Stimulated activated CD8-positive, alpha-beta memory T cell treated with anti-CD3 and anti-CD28 coated beads, Interleukin-7, amount 100 ng/mL, for 1 hour (primary cell): ENCODE measurements at places on chromosomes 4 and X.

DNA sequence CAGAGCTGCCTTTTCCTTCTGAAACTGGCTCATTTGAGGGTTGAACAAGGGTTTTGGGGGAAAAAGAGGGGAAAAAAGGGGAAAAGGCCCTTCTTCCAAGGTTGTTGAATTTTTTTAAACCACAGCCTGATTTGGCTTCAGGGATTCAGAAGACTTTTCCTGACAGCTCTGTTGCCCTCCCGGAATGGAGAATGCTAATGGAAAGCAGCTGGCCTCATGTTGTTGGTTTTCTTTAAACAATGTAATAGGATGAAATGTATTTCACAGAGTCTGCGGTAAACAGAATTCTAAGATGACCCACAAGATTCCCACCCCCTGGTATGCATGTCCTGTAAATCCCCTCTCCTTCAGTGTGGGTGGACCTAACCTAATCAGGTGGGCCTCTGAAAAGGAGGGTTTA, 3.3 kb upstream of the KIAA1210 start:
- DNase-seq = no peak

DNA sequence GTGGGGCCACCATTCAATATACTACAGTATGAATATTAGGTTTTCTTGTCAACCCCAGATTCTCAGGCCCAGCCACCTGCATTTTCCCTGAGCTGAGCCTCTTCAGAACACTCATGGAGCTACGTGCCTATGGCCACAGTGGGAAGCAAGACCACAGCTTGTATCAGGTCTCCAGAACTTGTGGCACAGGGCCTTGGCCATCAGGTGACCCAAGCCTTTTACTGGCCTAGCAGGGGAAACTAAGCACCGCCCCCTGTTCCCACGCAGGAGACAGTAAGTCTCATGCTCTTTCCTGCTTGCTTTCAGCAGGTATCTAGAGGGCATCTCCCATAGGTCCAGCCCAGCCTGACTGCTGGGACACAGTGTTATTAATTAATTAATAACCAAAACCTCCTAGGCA, 138.4 kb upstream of the MAMLD1 start:
- no peak for DNase-seq

DNA sequence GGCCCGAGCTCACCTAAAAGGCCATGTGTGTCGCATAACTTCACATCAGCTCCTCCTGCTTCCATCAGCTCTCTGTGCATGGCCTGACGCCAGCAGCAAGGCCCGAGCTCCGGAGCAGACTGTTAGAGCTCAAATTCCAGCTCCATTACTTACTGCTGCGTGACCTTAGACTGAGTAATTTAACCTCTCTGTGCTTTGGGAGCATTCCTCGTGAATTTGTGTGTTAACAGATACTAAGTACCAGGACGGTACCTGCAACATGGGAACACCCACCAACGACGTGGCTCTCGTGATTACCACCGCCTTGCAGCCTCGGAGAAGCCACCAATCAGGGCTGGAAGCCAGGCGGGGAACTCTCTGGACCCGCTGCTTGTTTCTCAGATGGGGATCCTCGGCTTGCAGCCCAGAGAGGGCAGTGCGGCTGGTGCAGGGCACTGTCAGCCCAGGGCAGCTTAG, 12.9 kb downstream of the LETM1 start:
- DNase-seq = no peak

GRCh38 chrX:154136627-154137161, 7.3 kb upstream of the OPN1LW start:
- DNase-seq = peak; percentile 39

DNA sequence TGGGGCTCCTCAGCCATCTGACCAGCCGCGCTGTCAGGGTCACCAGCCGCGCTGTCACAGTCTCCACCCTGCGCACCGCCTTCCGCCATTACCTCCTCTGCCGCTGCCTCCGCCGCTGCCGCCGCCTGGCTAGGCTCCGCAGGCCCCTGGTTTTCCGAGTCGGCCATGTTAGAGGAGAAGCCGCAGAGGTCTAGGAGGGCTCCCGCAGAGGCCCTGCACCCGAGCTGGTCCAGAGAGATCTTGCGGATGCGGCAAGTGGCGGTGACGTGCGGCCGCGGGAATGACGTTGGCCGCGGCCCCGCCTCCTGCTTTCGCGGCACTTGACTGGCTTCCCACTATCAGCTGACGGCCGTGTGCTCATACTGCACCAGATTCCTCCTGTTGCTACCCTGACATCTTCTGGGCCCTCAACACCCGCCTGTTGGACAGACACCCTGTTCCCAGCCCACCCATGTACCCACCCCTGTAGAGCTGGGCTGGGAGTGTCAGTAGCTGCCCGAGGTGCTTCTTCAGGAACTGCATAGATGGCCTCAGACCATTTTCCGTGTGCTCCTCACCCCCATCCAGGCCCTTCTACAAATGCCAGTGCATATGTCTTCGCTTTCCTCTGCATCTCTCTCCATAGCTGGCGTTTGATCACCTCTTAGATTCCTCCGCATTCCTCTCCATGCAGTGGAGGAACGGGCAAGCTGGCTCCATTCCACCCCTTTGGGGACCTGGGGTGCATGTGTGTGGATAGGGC, at the start of gene NAP1L5:
Gene NAP1L5, minus strand, starts transcription at position 242 of the 742 bp plus-strand sequence. Its CDS starts 75 bp downstream, at position 167.
- peak; percentile 16 for DNase-seq

GRCh38 chr4:159353422-159354116, 250.7 kb downstream of the RAPGEF2 start:
- DNase-seq = no peak

DNA sequence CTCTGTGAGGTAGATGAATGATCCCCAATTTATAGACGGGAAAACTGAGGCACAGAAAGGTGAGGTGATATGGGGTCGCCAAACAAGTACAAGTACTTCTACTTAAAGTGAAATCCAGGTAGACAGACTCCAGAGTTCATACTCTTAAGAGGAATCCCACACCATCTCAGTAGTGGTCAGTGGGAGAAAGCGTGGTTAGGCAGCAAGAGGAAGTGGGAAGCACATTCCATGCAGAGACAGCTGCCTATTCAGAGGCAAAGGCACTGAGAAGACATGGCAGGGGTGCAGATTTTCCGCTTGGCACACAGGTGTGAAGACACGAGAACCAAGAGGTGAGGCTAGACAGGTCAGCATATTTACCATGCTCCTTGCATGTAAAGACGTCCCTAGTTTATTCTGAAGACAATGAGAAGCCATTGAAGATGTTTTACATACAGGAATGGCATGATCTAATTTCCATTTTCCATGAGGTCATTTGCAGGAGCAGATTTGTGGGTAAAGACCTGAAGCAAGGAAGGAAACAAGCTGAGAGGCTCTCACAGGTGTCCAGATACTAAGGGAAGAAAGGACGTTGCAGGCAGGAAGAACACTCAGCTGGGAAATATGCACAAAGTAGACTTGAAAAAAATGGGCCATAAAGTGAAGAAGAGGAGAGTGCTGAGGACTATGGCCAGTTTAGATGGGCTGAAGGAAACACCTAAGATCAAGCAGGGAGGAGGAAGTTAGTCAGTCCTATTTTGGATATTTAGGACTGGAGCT, 17.3 kb upstream of the CLNK start:
- DNase-seq = no peak

DNA sequence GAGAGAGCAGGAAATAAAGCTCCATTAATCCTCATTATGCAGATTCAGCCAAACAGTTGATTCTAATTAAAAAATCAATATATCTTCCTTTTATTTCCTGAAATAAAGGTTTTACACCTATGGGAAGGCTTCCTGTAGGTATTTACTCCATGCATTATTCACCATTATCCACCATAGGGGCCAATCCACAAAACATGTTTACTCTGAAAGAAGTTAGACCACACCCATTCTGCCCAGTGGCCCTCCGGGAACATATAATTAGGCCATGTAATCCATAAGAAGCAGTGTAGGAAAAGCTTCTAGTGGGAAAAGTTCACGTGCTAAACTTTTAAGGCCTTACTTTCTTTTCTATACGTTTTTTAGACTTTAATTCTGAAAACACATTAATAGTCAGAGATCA, 57.7 kb downstream of the SAT1 start:
- no peak for DNase-seq

GRCh38 chr4:1008840-1009541, 2.4 kb upstream of the FGFRL1 start:
- DNase-seq = no peak

DNA sequence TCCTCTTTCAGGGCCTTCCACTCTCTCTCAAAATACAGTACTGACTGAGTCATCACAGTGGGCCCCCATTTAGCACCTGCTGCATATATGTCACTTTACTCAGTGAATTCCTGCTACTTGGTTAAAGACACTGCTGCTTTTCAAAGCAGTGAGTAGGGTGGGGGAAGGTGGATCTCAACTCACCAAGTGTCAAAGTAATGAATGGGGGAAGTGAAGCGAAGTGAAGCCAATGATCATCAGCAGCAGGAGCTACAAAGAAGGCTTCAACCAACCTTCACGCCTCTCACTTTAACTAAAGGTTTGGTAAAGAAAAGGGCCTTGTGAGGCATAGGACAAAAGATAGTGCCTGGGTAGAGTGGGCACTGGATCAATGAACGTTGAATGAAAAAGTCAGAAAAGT, 424.1 kb downstream of the SMARCA1 start:
- DNase-seq = no peak
